Hypothalamus (tissue), 51 donors: ENCODE measurements at places on chromosomes 2 and 18.

DNA sequence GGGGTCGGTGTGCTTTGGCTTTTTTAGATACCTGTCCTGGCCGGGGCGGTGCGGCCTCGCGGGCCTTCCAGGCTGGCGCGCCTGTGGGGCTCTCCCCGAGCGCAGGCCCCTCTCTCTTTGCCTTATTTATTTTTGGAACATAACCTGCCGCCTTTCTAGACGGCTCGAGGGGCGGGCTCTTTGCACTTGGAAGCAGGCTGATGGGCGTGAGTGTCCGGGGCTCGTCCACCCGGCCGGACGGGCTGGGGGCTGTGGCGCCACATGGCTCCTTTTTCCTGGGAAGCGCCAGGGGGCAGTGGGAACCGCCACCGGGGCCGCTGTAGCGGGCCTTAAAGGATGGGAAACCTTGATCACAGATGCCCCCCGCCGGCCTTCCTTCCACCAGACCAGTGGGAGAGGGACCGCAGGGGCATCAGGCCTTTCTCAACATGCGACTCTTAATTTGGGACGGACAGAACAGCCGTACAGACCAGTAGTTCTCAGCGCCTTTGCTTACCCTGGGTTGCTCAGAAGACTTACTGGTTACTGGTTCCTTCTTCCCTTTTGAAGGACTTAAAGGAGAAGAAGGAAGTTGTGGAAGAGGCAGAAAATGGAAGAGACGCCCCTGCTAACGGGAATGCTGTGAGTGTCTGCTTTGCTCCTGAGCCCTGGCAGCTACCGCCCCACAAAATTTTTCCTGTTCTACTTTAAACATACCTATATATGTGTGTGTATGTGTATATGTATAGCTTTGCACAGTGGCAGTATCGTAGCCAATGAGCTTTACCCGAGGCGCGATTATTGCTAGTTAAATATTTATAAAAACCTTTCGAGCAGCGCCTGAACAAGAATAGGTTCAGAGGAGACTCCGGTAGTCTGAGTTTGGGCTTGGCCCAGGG is 2.7 kb downstream of the PTMA start:
- no peak for DNase-seq

GRCh38 chr18:9721893-9722550 is 13.9 kb downstream of the RAB31 start:
- DNase-seq = no peak

- DNase-seq = no peak
These were observed 187.2 kb upstream of the FANCL start for GRCh38 chr2:58428096-58429013.

DNA sequence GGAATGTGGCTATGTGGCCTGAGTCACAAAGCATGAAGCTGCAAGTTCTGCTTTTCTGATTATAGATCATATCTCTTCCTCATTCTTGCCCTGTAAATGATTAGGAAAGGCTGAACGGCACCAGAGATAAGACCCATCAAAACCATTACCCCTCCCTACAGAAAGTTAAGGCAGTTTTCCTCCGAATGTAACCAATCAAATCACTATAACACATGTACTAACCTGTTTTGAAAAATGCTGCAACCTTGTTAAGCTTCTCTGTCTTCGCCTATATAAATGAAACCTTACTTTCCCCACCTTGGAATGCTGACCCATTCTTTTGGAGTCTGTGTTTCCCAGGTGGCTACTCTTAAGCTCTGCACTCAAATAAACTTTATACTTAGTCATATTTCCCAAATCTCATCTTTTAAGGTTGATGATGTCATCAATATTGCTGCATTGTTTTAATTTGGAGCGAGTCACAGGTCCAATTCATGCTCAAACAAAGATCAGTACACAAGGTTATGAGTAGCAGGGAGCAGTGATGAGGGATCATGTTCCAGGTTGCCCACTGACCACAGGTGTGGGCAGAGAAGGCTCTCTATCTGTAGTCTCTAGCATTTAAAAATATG is 662.3 kb downstream of the IRS1 start:
- no peak for DNase-seq

DNA sequence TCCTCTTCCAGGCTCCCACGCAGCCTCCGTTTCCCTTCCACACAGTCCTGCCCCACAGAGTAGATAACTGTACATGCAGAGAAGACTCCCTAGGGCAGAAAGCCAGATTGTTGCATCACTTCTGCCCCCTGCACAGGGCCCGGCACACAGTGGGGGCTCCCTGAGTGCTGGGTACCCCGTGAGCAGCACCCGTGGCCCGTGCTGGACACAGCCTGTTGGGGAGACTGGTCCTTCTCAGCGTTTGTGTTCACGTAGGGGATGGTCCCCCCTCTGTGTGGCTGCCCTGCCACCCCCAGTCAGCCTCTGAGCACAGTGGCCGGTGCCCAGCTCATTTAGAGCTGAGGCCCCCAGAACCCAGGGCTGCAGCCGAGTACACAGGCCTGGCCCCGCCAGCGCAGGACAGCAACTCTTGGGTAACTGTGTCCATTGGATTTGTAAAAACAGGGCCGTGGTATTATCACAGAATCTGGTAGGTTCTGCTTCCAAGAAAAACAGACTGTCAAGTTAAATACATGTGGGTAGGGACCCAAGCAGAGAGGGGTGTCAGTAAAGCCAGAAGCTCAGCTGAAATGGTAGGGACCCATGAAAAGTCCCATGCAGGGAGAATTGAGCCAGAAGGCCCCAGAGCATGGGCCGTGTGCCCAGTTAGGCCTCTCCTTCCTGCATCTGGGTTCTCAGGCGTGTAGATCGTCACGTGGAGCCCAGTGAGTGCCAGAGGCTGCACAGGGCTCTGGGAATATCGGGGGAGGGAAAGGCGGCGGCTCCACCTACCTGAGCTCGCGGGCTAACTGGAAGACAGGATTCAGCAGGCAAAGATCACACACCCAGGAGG is 257.3 kb downstream of the ATAD2B start:
- no peak for DNase-seq

- DNase-seq = no peak
These were observed 11.5 kb upstream of the CELF4 start for GRCh38 chr18:37577051-37577611.

DNA sequence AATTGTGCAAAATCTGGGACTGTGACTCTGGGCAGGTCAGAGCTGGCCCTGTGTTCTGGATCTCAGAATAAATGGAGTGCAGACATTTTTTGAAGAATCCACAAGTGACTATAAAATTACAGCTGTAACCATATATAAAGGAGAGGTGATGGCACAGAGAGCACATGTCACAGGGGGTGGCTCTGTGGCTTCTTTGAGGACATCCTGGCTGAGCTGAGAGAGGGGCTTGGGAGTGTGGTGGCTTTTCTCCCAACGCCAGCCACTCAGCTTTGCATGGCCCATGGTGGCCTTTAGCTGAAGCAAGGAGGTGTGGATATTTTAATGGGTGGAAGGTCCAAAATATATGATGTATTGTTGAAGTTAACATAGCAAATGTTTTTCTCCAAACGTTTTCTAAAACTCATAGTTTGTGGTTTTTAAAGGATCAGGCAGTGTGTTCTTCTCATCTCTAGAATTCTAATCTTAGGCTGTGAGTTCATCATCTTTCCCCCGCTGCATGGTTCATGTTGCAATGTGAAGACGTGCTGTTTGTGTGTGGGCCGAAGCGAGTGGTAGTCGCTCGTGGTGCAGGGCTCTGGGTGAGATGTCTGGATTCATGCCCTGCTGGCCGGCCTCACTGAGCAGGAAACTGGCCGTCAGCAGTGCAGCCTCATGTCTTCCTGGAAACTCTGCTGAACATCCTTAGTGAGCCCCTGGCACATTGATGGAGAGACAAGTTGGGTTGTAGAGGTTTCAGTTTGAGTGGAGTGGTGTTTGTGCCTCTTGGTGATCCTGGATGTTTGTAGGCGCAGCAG is 109.9 kb downstream of the ZNF236 start:
- no peak for DNase-seq

GRCh38 chr2:157143901-157144300 is 113.6 kb upstream of the GALNT5 start:
- DNase-seq = no peak

GRCh38 chr2:69740502-69740951 is 1.4 kb upstream of the ANXA4 start:
- no peak for DNase-seq

DNA sequence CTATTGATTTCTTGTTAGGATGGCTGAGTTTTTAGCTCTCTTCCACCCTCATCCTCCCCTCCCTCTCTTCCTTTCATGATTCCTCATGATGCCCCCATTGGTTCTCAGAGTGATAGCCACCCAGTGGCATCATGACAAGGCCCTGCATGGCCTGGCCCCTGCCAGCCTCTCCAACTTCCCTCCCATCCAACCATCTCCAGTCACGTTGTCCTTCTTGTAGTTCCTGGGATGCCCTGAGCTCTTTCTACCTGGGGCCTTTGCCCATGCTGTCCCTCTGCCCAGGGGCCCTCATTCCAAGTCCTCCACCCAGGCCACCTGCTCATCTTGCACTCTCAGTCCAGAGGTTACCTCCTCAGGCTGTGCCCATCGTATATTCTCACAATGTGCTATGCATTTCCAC is 247.5 kb downstream of the TFCP2L1 start:
- no peak for DNase-seq

GRCh38 chr2:182973441-182974352 is 64.6 kb downstream of the NCKAP1 start:
- DNase-seq = no peak

- DNase-seq = no peak
These were observed 58.8 kb downstream of the PARD3B start for GRCh38 chr2:204604061-204604460.
